GM20000 (cell line): ENCODE measurements at places on chromosomes 16 and 17.

DNA sequence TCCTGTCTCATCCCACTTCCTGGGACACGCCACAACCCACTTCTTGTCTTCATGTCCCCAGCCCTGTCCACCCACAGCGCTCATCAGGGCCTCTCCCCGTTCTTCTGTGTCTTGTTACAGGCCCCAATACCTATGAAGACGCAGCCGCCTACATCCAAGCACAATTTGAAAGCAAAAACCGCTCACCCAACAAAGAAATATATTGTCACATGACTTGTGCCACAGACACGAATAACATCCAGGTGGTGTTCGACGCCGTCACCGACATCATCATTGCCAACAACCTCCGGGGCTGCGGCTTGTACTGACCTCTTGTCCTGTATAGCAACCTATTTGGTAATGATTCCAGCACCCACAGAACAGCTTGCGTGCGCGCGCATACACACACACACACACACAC lies 70.6 kb downstream of the AMFR start:
- no peak for DNase-seq

GRCh38 chr16:77943801-77944200 lies 78.5 kb upstream of the CLEC3A start:
- DNase-seq = no peak

DNA sequence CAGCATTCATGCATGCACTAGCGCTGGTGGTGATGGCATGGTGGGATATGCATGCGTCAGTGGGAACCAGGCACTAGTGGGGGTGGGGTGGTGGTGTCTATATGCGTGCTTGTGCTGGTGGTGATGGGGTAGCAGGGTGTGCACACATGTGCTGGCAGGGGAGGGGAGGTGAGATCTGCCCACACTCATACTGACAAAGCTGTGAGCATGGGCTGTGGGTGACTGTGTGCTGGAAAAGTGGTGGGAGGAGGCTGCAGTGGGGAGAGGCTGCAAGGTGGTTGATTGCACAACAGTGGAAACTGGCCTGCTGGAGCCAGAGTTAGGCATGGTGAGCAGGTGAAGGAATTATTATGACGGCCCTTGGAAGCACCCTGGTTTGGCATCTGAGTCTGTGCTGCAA lies 31.3 kb upstream of the TEKT1 start:
- DNase-seq = no peak

- no peak for DNase-seq
Measured at GRCh38 chr17:27597188-27597580, 33.8 kb upstream of the LGALS9 start.

- DNase-seq = no peak
Measured at GRCh38 chr17:21510686-21511362, 134.7 kb downstream of the KCNJ12 start.

DNA sequence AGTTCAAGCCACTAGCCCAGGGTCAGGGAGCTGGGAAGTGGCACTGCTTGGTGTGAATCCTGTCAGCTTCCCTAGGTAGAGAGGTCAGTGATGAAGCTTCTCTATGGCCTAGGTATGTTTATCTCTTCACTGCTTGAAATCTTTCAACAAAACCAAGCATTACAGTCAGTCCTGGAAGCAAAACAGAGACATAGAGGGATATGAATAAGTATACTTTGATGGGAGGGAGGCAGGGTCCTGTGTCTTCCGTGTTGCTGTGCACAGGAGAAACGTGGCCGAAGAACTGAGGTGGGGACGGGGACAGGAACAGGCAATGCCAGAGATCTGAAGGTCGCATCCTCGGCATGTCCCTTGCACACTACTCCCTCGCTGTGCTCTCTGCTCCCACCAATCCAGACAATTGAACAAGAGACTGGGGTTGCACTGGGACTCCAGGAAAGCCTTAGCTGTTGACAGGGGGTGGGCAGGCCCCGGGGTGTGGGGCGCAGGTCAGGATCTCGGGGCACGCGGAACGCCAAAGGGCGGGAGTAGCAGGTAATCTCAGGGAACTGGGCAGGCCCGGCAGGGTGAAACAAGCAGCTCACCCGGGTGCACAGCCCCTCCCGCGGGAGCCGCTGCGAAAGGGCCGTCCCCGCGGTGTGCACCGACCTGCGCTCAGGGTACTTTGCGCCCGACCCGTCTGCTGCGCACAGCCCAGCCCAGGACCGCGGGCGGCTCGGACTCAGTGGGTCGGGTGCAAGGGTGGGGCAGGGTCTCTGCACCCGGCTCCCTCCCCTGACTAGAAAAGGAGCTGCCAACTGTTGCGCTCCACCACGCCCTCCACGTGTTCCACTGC lies at the start of gene MT1H:
TSS of gene MT1H (plus strand) at position 810 of the 835 bp plus-strand sequence. CDS start 71 bp downstream, outside the sequence.
- DNase-seq = no peak

- peak; percentile 28 for DNase-seq
Measured at GRCh38 chr17:67575325-67575724, 142.4 kb upstream of the NOL11 start.

- peak; percentile 80 for DNase-seq
Measured at GRCh38 chr16:71883168-71883848, 674 bp downstream of the ZNF821 start.

DNA sequence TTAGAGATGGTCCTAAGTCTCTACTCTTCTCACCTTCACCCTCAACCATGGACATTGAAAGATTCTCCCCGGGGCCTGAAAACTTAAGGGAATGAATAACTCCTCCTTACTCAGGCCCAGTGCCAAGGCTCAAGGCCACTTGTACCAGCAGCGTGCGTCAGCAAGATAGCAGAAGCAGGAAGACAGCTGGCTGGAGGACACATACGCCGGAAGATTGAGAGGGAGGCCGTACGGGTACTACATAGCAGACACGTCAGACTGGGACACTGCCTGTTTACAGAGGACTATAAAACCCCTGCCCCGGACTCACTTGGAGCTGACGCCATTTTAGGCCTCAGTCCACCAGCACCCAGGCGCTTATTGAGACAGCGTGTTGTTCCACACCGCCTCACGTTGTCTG lies 75.8 kb upstream of the MED13 start:
- DNase-seq = no peak

- no peak for DNase-seq
Measured at GRCh38 chr16:81650982-81651562, 128.0 kb upstream of the PLCG2 start.

DNA sequence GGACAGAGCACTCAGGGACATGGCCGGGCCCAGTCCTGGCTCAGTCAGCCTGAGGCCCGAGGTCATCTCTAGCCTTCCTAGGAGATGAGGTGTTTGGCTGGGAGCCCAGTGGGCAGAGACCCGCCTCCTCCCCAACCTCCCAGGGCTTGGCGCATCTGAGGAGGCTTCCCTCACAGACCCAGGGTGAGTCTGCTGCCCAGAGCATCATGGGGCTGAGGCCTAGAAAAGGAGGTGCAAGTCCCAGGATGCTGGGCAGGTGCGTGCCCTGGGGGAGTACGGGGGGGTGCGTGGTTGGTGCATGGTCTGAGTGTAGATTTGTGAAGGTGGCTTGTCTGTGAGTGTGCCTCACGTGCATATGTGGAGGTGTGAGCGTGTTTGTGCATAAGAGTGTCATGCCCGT lies 4.7 kb downstream of the PDE6G start:
- DNase-seq = no peak

- peak; percentile 71 for DNase-seq
Measured at GRCh38 chr17:58084317-58084981, 1.2 kb downstream of the DYNLL2 start.

DNA sequence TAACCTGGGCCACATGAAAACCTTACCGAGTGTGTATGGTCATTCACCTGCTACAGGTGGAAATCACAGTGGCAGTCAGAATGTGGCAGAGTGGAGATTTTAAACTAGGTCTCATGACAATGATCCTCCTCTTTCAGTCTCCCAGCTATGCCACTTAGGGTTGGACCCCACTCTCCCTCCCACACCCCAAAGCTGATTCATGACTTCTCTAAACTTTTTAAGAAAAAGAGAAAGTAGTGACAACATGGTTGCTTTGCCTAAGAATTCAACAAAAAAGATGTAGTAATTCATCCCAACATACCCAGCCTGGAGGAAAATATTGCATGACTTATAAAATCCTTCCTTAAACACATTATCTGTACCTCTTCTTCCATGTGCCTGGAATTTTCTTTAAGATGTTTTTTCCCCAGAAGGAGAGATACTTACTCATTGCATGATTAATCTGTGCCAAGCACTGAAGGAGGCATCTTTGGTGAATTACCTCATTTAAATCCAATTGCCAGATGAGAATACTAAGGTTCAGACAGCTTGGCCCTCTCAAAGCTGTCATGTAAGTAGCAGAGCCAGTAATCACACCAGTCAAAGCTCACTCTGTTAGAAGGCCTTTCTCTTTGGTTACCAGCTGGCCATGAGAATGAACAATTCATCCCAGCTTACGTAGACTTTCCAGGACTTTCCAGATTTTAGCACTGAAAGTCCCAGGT lies 119.9 kb downstream of the COPRS start:
- DNase-seq = no peak

DNA sequence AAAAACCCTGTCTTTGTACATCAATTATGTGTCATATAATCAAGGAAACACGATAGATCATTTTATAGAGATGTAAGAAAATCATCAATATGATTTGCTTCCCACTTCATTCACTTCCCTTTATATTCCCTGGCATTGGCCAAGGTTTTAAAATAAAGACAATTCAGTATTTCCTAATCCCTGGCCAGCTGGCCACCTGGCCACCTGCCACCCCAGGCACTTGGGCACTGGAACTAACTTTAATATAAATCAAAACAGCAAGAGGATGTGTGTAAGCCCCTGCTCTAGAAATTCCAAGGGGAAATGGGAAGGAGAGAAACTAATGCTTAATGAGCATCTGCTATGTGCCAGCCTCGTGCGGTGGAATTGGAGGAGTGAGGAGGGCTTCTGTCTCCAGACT lies 58.6 kb upstream of the TOB1 start:
- DNase-seq = no peak

DNA sequence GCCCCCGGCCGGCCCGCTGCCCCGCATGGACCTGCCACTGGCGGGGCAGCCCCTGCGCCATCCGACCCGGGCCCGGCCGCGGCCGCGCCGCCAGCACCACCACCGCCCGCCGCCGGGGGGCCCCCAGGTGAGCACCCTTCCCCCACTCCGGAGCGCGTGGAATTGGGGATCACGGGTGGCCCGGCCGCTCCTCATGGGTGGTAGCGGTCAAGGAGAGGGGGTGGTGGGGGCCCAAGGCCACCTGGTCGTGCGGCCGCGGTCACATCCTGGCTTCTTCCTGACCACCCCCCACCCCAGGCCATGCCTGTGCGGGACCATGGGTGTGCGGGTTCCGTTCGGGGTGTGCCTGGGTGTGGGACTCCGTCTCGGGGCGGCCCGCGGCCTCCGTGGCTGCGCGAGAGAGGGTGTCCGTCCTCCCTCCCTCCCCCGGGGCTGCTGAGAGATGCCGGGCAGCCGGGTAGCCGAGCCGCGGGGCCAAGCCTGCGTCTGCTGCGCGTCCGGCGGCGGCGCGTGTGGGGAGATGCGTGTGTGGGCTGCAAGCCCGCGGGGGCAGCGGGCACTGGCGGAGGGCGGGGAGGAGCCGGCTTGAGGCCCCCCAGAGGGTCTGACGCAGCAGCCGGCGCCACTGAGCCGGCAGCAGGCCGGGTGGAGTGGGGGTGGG lies 6.8 kb downstream of the ACD start:
- peak; percentile 42 for DNase-seq

DNA sequence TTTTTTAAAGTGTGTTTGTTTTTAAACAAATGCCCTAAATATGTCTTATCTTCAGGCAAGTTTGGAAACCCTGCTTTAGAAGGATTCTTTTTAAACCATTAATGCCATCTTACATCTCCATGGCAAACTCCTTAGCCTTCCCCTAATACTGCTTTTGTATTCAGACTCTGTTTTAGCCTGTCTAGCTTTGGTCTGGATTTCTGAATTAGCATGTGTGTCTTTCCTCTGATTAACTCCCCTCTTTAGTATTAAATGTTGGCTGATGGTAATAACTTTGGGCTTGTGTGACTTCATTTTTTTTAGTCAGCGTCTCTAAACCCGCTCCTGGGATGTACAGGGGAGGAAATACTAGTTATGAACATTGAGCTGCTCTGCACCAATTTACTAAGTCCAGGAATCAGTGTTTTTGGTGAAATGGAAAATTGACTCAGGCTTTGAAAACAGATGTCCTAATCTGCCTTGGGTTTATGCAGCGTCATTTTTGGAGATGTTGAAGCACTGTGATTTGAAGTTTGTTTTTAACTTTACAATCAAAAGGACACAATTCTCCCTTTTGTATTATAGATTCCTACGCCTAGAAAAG lies 22.2 kb downstream of the WIPF2 start:
- no peak for DNase-seq

GRCh38 chr16:74271872-74272271 lies 24.7 kb upstream of the PSMD7 start:
- no peak for DNase-seq

DNA sequence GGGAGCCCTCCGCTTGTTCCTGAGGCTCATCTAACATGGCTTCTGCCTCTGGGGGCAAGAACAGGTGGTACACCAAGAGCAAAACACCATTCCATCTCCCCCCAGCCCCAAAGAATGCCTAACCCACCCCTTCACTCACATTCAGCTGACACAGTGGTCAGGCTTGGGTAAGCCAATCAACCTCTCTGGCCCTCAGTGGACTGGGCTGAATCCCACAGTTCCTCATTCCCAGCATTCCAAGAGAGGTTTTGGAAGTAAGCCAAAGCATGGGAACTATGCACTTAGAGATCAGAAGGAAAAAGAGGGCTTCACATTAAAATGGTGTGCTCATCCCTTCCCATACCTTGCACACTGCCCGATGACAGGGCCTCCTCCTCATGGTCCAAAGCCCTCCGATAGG lies 7.8 kb downstream of the PIGS start:
- DNase-seq = no peak

DNA sequence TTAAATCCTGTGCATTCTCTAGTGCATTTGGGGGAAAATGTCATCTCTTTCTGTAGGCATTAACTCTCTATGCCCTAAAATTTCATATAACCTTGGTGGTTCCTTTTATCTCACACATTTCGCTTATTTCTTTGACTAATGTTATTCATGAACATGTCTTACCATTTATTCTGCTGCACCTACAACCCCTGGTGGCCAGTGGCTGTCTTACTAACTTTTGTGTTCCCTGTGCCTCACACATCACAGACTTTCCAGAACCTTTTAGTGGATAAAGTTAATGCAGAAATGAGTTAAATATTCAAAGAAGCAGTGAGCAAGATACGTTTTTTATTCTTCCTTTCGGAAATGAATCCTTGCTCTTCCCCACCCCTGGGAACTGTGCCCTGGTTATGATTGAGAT lies 111.9 kb downstream of the CDH13 start:
- DNase-seq = no peak

DNA sequence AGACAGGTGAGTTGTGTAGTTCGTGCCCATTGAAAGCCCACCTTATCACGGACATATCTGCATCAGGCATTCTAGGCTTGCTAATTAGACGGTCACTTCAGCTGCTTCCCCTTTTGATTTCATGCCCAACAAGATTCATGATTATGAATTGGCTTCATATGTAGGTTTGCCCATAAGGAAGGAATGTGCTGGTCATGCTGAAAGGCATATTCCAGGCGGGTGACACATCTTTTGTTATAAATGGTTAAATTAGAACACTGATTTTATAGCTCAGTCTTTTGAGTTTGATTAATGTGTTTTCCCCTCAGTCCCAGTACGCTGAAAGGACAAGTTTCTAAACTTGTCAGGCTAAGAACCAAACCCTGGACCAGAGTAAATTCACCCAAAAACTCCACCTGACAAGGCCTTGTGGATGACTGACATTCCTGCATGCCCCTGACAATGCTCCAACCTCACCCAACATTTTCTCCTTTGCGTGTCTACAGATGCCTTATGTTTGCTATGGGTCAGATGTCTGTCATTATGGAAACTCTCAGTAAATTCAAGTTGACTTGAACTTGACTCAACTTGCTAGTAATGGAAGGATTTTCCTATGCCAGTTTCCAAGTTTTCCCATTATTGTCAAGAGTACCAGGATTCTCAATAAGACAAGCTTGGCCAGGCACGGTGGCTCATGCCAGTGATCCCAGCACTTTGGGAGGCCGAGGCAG lies 421.9 kb downstream of the PMP22 start:
- no peak for DNase-seq
